ENCODE measurements at places on chromosomes 1 and 21. TPM values are rescaled to one million over a fixed set of nuclear protein-coding genes. Genes with fewer than 3 reads are reported as not detected.

DNA sequence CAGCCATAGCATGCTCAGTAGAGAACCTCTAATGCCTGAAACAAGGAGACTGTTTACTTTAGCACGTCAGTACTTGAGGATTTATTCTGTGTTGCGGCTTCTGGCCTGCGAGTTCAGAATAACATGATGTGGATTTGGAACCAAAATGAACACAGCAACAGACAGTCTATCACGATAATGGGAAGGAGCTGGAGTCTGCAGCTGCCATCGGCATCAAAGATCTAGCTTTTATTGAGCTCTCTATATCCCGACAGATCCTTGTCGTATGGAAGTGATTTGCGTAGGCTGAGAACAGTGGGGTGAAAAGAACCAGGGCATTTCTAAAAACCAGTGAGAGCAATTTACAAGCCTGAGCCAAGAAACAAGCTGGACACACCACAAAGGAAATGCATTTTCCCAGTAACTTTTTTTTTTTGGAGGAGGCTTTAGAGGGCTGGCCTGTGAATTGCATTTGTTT lies 294.2 kb downstream of the KIF26B start:
- H3K4me1 ChIP-seq, result no peaks in the 10 kb centered on the region
- no peaks in the 10 kb centered on the region for H3K36me3 ChIP-seq
- no peak for DNase-seq
- no peak overlapping the region for H3K4me3 ChIP-seq
- no peak overlapping the region for H3K27ac ChIP-seq
- H3K27me3 ChIP-seq, result peaks cover 3% of the 10 kb centered on the region

DNA sequence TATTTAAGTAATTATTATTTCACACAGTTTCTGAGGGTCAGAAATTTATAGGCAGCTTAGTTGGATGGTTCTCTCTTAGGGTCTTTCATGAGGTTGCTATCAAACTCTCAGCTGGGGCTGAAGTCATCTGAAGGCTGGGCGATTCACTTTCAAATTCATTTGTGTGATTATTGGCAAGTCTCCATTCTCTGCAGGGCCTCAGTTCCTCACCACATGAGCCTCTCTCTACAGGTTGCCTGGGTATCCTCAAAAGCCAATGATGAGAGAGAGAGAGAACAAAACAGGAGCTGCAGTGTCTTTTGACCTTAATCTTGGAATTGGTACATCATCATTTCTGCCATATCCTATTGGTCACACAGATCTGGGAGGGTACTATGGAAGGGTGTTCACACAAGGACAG lies 29.6 kb upstream of the COG2 start:
- no peaks in the 10 kb centered on the region for H3K36me3 ChIP-seq
- H3K27ac ChIP-seq, result no peak overlapping the region
- no peaks in the 10 kb centered on the region for H3K27me3 ChIP-seq
- no peak overlapping the region for H3K4me3 ChIP-seq
- no peak for DNase-seq
- H3K4me1 ChIP-seq, result peaks cover 8% of the 10 kb centered on the region

DNA sequence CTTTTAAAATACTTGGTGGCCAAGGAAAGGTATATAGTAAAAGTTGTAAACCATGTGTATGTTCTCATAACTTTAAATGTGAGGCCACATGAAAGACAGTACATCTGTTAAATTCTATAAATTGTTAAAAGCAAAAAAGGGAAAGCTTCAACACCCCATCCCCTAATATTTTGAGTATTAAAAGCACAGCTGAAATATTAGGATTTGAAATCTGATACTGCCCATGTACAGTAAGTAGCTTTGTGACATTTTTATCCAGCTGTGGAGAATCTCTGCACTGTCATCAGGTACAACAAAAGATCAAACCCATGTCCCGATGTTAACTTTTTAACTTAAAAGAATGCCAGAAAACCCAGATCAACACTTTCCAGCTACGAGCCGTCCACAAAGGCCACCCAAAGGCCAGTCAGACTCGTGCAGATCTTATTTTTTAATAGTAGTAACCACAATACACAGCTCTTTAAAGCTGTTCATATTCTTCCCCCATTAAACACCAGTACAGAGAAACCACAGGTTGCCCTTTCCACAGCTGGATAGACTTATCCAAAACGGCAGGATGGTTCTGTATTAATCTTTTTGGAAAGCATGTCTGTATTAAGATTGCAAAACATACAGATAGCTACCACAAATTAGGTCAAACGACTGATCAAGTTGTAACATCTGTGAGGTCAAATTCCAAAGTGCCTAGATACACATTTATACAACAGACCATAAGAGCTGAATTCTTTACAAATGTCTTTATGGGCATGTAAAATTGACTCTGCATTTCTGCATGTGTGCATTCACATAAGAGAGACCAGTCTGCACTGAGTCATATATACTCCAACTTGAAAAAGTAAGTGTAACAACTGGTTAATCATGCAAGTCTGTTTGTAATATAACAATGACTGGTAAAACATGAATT lies 5.2 kb downstream of the IRF2BP2 start:
- no peak for DNase-seq
- peaks cover 54% of the 10 kb centered on the region for H3K36me3 ChIP-seq
- H3K4me1 ChIP-seq, result peaks cover 51% of the 10 kb centered on the region

- no peaks in the 10 kb centered on the region for H3K4me1 ChIP-seq
- no peaks in the 10 kb centered on the region for H3K36me3 ChIP-seq
- no peak overlapping the region for H3K4me3 ChIP-seq
- no peaks in the 10 kb centered on the region for H3K27me3 ChIP-seq
- no peak overlapping the region for H3K27ac ChIP-seq
Observed at GRCh38 chr1:57142169-57142568, 176.4 kb upstream of the C8B start.

DNA sequence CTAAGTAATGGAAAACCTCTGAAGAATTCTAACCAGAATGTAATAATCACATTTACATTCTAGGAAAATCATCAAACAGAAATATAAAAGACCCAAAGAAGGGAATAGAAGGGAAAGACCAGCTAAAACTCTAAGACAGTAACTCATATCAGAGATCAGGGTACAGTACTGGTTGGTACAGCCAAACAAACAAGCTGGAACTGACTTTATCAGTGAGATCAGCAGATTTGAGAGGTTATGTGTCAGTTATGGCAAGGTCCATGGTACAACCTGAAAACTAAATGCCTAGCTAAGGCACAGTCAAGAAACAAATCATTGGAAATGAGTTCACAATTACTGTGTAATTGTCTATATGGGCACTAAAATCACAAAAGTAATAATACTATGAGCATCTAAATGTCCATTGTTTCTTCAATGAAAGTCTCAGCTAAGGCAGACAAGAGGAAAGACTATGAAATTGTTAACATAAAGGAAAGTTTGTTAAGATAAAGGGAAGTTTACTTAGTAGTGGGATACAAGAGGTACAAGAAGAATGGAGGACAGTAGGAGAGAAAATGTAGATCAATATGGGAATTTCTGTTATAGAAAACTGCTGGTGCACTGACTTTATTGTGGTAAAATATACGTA lies 75.8 kb downstream of the TRIM33 start:
- no peaks in the 10 kb centered on the region for H3K27me3 ChIP-seq
- H3K27ac ChIP-seq, result no peak overlapping the region
- H3K4me1 ChIP-seq, result peaks cover 23% of the 10 kb centered on the region
- no peak for DNase-seq

DNA sequence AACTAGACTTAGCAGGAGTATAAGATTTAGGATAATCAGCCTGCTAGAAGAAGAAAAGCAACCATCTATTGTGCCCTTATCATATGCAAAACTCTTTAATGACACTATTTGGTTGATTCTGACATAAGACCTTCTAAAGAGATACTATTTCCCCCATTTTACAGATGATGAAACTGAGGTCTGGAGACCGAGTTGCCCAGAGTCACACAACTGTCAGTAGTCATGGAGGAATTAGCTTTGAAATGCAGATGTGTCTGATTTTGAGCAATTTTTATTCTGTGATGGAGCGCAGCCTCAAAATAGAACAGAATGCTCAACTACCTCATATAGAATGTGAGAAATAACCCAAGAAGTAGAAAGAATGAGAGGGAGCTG lies 69.0 kb downstream of the CD58 start:
- H3K36me3 ChIP-seq, result no peaks in the 10 kb centered on the region
- no peak for DNase-seq
- H3K4me3 ChIP-seq, result no peak overlapping the region
- H3K4me1 ChIP-seq, result peaks cover 20% of the 10 kb centered on the region
- H3K27ac ChIP-seq, result no peak overlapping the region

DNA sequence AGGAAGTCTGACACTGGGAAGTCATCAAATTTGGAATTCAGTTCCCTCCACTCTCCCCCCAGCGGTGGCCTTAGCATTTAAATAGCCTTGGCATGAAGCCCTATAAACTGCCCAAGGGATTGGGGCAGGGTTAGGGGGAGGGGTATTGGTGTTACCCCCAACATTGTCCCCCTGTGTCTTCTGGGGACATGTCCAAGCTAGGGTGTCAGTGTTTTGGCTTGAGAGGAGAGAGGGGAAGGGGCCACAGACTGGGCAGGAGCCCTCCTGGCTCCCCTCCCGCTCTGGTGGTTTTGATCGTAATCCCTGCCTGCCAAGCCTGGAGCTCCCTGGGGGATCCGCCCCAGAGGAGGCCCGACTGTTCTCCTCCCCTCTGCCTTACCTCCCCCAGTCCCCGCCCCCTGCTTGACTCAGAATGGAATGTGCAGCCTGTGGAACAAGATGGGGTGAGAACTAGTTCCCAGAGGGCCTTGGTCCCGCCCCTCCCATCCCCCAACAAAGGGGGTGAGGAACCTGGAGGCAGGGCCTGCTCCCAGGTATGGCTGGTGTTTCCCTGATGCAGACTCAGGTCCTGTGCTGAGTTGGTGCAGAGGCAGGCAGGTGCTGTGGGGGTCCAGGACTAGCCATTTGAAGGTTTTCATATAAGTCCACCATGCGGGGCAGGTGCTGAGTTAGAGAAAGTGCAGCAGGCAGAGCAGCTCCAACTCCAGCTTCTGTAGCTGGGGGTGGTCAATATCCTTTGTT lies 7.4 kb downstream of the SOX13 start:
- no peak overlapping the region for H3K4me3 ChIP-seq
- peak; percentile 63 for DNase-seq
- peaks cover 13% of the 10 kb centered on the region for H3K27me3 ChIP-seq
- H3K36me3 ChIP-seq, result no peaks in the 10 kb centered on the region
- peaks cover 99% of the 10 kb centered on the region for H3K4me1 ChIP-seq

- H3K27me3 ChIP-seq, result peaks cover 54% of the 10 kb centered on the region
- peak; percentile 62 for DNase-seq
- H3K4me3 ChIP-seq, result peak overlapping the region; percentile 69
- H3K27ac ChIP-seq, result no peak overlapping the region
- H3K36me3 ChIP-seq, result peaks cover 12% of the 10 kb centered on the region
Observed at GRCh38 chr1:1355416-1355815, 2.9 kb downstream of the MXRA8 start.

GRCh38 chr1:180674603-180675530 lies 43.0 kb downstream of the XPR1 start:
- peaks cover 32% of the 10 kb centered on the region for H3K4me1 ChIP-seq
- no peak overlapping the region for H3K27ac ChIP-seq
- no peaks in the 10 kb centered on the region for H3K36me3 ChIP-seq
- H3K27me3 ChIP-seq, result no peaks in the 10 kb centered on the region

DNA sequence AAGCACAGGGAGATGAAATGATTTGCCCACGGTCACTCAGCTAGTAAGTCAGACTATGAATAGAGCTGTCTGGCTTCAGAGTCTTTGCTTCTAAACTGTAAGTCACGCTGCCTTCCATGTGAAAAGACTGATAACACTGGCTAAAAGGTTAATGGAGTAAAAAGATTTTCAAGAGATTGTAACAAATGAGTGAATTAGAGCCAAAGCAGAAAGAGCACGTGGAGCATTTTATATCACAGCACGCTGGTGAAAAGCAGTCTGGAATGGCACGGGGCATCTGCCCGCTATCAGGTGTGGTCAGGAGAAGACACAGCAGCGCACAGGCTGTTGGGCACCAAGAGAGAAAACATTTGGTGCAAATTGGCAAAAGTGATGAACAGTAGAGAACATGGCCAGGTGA lies 144.8 kb upstream of the GALNT2 start:
- no peaks in the 10 kb centered on the region for H3K4me1 ChIP-seq
- no peaks in the 10 kb centered on the region for H3K36me3 ChIP-seq
- DNase-seq, result no peak

- H3K27ac ChIP-seq, result no peak overlapping the region
- no peaks in the 10 kb centered on the region for H3K4me1 ChIP-seq
- no peaks in the 10 kb centered on the region for H3K36me3 ChIP-seq
- H3K4me3 ChIP-seq, result no peak overlapping the region
Observed at GRCh38 chr1:1088801-1089680, 14.9 kb upstream of the RNF223 start.

GRCh38 chr1:150808121-150808520 lies at the start of gene CTSK:
Gene CTSK (minus strand): TSS chr1:150808260. CDS start chr1:150806805, 1,455 bp downstream.
- no peaks in the 10 kb centered on the region for H3K27me3 ChIP-seq
- no peak within 1 kb of the TSS for H3K27ac ChIP-seq
- no peaks in the 10 kb centered on the region for H3K4me1 ChIP-seq
- H3K36me3 ChIP-seq, result peaks cover 56% of the 10 kb centered on the region
- DNase-seq, result peak; percentile 20
- H3K4me3 ChIP-seq, result peak within 1 kb of the TSS; percentile 24

DNA sequence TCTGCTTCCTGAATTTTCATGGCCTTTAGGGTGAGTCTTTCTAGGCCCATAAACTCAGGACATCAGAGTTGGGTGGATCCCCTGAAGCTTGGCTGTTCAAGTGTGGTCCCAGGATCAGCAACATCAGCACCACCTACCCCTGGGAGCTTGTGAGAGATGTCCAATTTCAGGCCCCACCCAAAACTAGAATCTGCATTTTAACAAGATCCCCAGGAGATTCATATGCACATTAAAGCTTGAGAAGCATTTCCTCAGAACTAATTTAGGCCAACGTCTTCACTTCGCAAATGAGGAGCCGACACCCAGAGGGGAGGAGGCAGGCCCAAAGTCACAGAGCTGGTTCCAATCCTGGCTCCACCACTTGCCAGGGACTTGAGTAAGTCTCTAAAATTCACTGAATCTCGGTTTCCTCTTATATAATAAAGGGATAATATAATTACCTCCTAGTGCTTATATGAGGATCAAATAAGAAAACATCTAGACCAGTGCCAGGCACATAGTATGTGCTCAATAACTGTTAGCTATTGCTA lies 10.3 kb upstream of the PHLDA3 start:
- H3K36me3 ChIP-seq, result peaks cover 11% of the 10 kb centered on the region
- DNase-seq, result no peak
- no peaks in the 10 kb centered on the region for H3K27me3 ChIP-seq
- peaks cover 17% of the 10 kb centered on the region for H3K4me1 ChIP-seq
- H3K4me3 ChIP-seq, result no peak overlapping the region

- no peaks in the 10 kb centered on the region for H3K4me1 ChIP-seq
- no peak overlapping the region for H3K4me3 ChIP-seq
- DNase-seq, result no peak
Observed at GRCh38 chr1:30916296-30916695, 7.7 kb upstream of the SDC3 start.

Gene TRPM2
- 8.5 TPM for total RNA-seq

Gene BCL2L15
- total RNA-seq, result 0.09 TPM

Gene WLS
- total RNA-seq, result 115 TPM

Gene NBPF12
- total RNA-seq, result 3.5 TPM

Gene KCNK1
- 20.4 TPM for total RNA-seq

Gene TDRD10
- 1.7 TPM for total RNA-seq

Gene ARHGAP29
- total RNA-seq, result 23.6 TPM

Gene PADI2
- total RNA-seq, result 0.12 TPM
